Keratinocyte (primary cell): ENCODE measurements at places on chromosomes 5 and 9. TPM values are rescaled to one million over a fixed set of nuclear protein-coding genes. Genes with fewer than 3 reads are reported as not detected.

MORN5 gene
- polyA plus RNA-seq, result not detected in 3 replicates

CEP120 gene
- 8.4 to 11.7 TPM (median 10.8 TPM) in 3 replicates for polyA plus RNA-seq

GHR gene
- 1.1 to 2.0 TPM (median 1.8 TPM) in 3 replicates for polyA plus RNA-seq

TEX48 gene
- polyA plus RNA-seq, result not detected in 3 replicates

PCDHA12 gene
- polyA plus RNA-seq, result 0.04 to 0.40 TPM (median 0.07 TPM) in 3 replicates

FOXD4L4 gene
- 0.03 TPM in 1 of 3 replicates, not detected in the others for polyA plus RNA-seq

LEAP2 gene
- polyA plus RNA-seq, result 0.28 to 1.2 TPM (median 0.50 TPM) in 3 replicates

GPRIN1 gene
- polyA plus RNA-seq, result 4.0 to 4.6 TPM (median 4.4 TPM) in 3 replicates

SHC3 gene
- polyA plus RNA-seq, result 0.01 to 0.04 TPM (median 0.03 TPM) in 3 replicates

ARHGEF39 gene
- polyA plus RNA-seq, result 0.88 to 3.3 TPM (median 2.4 TPM) in 3 replicates

TMEM171 gene
- polyA plus RNA-seq, result 8.7 to 10.3 TPM (median 8.8 TPM) in 3 replicates

BTNL8 gene
- not detected in 3 replicates for polyA plus RNA-seq

NEURL1B gene
- 0.06 to 0.43 TPM (median 0.36 TPM) in 3 replicates for polyA plus RNA-seq

SHOC1 gene
- 0.01 to 0.03 TPM in 2 of 3 replicates, not detected in the other for polyA plus RNA-seq

BASP1 gene
- polyA plus RNA-seq, result 112 to 155 TPM (median 127 TPM) in 3 replicates

OLFML2A gene
- polyA plus RNA-seq, result 0.59 to 3.1 TPM (median 1.1 TPM) in 3 replicates
